ENCODE measurements at places on chromosomes 16 and 17. TPM values are rescaled to one million over a fixed set of nuclear protein-coding genes. Genes with fewer than 3 reads are reported as not detected.

GRCh38 chr17:64157669-64158180 is 27.8 kb upstream of the ERN1 start:
- no peak overlapping the region for H3K4me3 ChIP-seq
- no peak for DNase-seq
- peaks cover 4% of the 10 kb centered on the region for H3K36me3 ChIP-seq
- no peak overlapping the region for H3K27ac ChIP-seq

- no peak for DNase-seq
- H3K27ac ChIP-seq, result no peak overlapping the region
- H3K4me3 ChIP-seq, result no peak overlapping the region
- H3K27me3 ChIP-seq, result no peaks in the 10 kb centered on the region
These were observed 8.7 kb downstream of the GPRC5B start for GRCh38 chr16:19875900-19876299.

DNA sequence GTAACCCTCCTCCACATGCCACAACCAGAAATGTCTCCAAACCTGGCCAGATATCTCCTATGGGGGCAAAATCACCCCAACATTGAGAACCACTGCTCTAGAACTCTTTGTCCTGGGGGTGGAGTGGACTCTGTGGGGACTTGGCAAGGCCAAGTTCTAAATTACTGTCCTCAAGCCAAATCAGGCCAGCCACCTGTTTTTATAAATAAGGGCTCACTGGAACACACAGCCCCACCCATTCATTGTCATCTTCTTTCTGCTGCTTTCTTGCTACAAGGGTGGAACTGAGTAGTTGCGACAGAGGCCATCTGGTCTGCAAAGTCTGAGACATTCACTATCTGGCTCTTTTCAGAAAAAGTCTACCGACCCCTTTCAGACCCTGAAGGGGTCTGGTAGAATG is 26.8 kb upstream of the TMEM220 start:
- no peak overlapping the region for H3K27ac ChIP-seq
- no peaks in the 10 kb centered on the region for H3K36me3 ChIP-seq
- DNase-seq, result no peak
- no peak overlapping the region for H3K4me3 ChIP-seq
- no peaks in the 10 kb centered on the region for H3K27me3 ChIP-seq

NLGN2 gene
- total RNA-seq, result 23.1 TPM
